ENCODE measurements at places on chromosomes 7 and 10.

DNA sequence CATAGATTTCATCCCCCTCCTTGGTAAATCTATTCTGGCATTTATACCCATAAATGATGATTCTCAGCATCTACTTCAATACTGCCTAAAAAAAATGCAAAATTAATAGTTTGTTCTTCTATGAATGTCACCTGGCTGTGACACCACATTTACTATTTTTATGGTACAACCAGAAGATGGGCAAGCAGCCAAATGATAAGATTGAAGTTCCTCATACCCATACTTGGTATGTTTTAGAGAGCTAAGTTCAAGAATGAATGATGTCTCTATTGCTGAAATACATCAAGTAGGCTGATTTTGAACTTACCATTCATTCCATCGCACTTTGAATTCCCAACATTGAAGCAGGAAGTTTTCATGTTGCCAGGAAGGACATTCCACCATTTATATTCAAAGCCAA is 134.2 kb downstream of the ELAPOR2 start:
- DNase-seq, result no peak
- no peaks in the 10 kb centered on the region for H3K4me1 ChIP-seq
- no peaks in the 10 kb centered on the region for H3K36me3 ChIP-seq
- H3K27me3 ChIP-seq, result no peaks in the 10 kb centered on the region
- H3K4me3 ChIP-seq, result no peak overlapping the region
- no peak overlapping the region for H3K27ac ChIP-seq

DNA sequence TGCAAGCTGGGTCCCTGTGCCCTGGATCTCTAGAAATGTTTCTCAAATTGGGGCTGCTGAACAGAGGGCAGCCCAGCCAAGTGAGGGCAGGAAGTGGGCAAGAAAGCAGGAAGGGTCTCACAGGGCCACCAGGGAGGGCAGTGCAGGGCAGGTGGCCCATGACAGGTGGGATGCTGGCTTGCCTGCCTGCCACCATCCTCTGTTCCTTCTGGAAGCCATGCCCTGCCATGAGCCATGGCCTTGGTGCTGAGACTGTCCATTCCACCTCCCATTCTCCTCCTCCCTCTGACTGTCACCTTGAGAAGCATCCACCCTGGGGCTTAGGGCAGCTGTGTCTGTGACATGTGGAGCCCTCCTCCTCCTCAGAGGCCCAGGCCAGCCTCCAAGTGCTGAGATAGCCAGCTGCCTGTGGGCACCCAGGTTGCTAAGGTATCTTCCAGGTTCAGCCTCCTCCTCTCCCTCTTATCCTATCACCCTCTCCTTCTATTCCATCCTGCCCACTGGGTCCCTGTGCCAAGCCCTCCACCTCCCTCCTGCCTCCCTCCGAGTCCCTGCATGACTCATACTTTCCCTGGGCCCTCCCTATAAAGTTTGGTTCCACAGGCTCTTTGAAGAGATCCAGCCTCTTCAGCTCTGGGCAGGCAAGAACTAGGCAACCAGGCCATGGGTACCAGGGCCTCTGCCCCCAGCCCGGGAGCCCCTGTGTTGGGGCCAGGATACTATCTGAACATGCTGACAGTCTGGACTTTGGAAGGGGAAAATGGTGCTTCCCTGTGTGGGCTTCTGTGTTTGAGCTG is 1.3 kb downstream of the VSIR start:
- peaks cover 50% of the 10 kb centered on the region for H3K4me1 ChIP-seq
- H3K27ac ChIP-seq, result peak overlapping the region; percentile 93
- no peaks in the 10 kb centered on the region for H3K27me3 ChIP-seq
- DNase-seq, result peak; percentile 61
- peak overlapping the region; percentile 80 for H3K4me3 ChIP-seq

DNA sequence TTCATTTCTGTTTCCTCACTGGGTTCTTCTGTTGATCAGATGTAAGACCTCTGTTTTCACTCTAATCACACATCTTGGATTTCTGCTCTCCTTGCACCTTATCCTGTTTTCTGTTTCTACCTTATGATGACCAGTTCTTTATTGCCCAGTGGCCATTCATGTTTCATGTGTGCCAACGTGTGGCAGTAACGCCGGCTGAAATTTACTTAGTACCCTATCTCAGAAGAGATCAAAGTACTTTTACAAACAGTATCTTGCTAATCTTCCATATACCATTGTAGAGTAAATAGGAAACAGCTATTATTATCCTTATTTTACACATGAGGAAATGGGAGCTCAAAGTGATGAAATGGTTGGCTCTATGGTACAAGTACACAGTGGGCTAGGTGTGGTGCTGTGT is 74.0 kb downstream of the GATA3 start:
- no peak overlapping the region for H3K27ac ChIP-seq
- no peak for DNase-seq
- H3K4me3 ChIP-seq, result no peak overlapping the region
- no peaks in the 10 kb centered on the region for H3K27me3 ChIP-seq
- no peaks in the 10 kb centered on the region for H3K36me3 ChIP-seq

DNA sequence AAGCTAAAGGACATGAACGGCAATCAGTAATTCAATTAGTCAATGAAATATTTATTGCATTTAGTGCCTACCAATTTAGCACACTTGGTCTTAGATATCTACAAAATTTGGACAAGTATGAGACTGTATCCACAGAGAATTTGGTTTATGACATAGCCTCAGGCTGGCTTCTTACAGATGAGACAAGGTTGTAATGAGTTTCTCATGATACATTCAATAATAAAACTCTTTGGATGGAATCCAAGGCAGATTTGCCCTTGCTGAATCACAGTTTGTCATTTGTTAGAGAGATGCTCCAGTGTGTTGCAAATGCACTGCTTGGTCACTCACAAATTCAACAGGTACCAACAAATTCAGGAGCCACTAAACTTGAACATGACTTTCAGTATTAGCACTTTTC is 162.5 kb downstream of the GPR37 start:
- no peak for DNase-seq
- H3K36me3 ChIP-seq, result no peaks in the 10 kb centered on the region
- H3K4me1 ChIP-seq, result no peaks in the 10 kb centered on the region
- no peaks in the 10 kb centered on the region for H3K27me3 ChIP-seq
- H3K4me3 ChIP-seq, result no peak overlapping the region

- no peak overlapping the region for H3K4me3 ChIP-seq
- no peak for DNase-seq
- H3K36me3 ChIP-seq, result no peaks in the 10 kb centered on the region
- H3K27ac ChIP-seq, result no peak overlapping the region
- H3K4me1 ChIP-seq, result peaks cover 41% of the 10 kb centered on the region
Observed at GRCh38 chr10:29998142-29998808, 61.1 kb downstream of the JCAD start.

DNA sequence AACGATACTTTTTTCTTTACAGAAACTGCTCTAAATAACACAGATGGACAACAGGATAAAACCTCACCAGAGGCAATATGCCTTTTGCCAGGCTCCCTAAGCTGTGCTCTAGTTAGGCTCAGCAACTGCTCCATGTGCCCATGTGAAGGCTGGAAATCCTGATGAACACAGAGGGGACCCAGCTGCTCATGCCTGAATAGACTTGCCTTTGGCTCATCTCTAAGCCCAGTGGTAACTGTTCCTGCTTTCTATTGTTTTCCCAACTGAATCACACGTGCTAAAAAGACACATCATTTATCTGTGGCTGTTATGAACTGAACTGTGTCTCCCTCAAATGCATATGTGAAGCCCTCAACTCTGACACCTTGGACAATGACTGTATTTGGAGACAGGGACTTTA is 110.4 kb downstream of the RNF216 start:
- H3K27ac ChIP-seq, result peak overlapping the region; percentile 56
- peaks cover 36% of the 10 kb centered on the region for H3K4me1 ChIP-seq
- no peak overlapping the region for H3K4me3 ChIP-seq
- H3K36me3 ChIP-seq, result no peaks in the 10 kb centered on the region
- no peaks in the 10 kb centered on the region for H3K27me3 ChIP-seq

- no peaks in the 10 kb centered on the region for H3K36me3 ChIP-seq
- H3K27me3 ChIP-seq, result no peaks in the 10 kb centered on the region
- H3K27ac ChIP-seq, result no peak overlapping the region
- no peak for DNase-seq
- H3K4me3 ChIP-seq, result no peak overlapping the region
Observed at GRCh38 chr7:137331378-137331777, 12.2 kb downstream of the PTN start.

- H3K27ac ChIP-seq, result no peak overlapping the region
- H3K4me3 ChIP-seq, result no peak overlapping the region
- H3K4me1 ChIP-seq, result no peaks in the 10 kb centered on the region
- H3K36me3 ChIP-seq, result no peaks in the 10 kb centered on the region
Observed at GRCh38 chr10:132106431-132106830, 40.7 kb downstream of the JAKMIP3 start.

- no peak overlapping the region for H3K4me3 ChIP-seq
- no peak for DNase-seq
- H3K27me3 ChIP-seq, result no peaks in the 10 kb centered on the region
- peaks cover 19% of the 10 kb centered on the region for H3K4me1 ChIP-seq
Observed at GRCh38 chr10:90969947-90970673, 49.2 kb upstream of the ANKRD1 start.

GRCh38 chr10:128096486-128097199 is 29.6 kb downstream of the MKI67 start:
- no peak overlapping the region for H3K27ac ChIP-seq
- H3K36me3 ChIP-seq, result no peaks in the 10 kb centered on the region
- H3K4me1 ChIP-seq, result no peaks in the 10 kb centered on the region
- no peaks in the 10 kb centered on the region for H3K27me3 ChIP-seq

DNA sequence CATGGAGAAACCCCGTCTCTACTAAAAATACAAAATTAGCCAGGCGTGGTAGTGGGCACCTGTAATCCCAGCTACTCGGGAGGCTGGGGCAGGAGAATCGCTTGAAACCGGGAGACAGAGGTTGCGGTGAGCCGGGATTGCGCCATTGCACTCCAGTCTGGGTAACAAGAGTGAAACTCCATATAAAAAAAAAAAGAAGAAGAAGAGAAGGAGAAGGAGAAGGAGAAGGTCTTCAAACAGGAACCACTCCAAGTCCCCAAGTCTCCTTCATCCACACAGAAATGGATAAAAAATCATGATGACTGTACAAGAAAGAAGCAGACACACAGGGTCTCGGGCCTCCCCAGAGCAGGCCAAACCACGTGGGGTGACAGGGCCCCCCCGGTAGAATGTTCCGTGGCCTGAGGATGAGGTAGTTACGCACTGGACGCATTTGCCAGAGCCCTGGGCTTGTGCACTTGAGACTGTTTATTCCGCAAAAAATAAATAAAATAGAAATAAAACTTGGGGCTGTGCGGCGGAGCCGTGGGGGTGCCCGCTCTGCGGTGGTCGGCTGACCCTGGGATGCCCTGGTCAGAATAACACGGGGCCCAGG is 15.8 kb downstream of the VENTX start:
- H3K36me3 ChIP-seq, result no peaks in the 10 kb centered on the region
- no peaks in the 10 kb centered on the region for H3K27me3 ChIP-seq
- H3K27ac ChIP-seq, result no peak overlapping the region
- DNase-seq, result no peak

DNA sequence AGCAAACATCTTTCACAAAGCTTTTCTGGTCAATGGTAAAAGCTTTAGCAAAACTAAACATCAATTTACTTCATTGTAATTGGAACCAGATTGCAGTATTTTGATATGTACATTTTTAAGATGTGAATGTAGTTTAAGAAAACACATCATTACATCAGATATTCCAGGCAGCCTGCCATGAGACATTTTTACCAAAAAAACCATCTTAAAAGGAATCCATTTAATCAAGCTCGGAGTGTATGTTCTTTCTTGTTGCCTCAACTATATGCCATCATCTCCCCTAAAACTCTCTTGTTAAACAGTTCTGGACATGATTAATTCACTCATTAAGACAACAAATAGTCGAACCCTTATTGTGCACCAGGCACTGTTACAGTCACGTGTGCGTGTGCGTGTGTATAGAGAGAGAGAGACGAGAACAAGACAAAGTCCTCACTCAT is 97.5 kb downstream of the UBE2H start:
- H3K27ac ChIP-seq, result peak overlapping the region; percentile 62
- peaks cover 80% of the 10 kb centered on the region for H3K4me1 ChIP-seq
- H3K27me3 ChIP-seq, result no peaks in the 10 kb centered on the region
- H3K36me3 ChIP-seq, result no peaks in the 10 kb centered on the region

- no peaks in the 10 kb centered on the region for H3K36me3 ChIP-seq
- H3K4me1 ChIP-seq, result no peaks in the 10 kb centered on the region
- no peak for DNase-seq
- H3K4me3 ChIP-seq, result no peak overlapping the region
- H3K27ac ChIP-seq, result no peak overlapping the region
Observed at GRCh38 chr10:129085811-129086210, 381.2 kb upstream of the MGMT start.

- H3K4me3 ChIP-seq, result no peak overlapping the region
- no peaks in the 10 kb centered on the region for H3K27me3 ChIP-seq
Observed at GRCh38 chr10:62610649-62611229, 193.8 kb upstream of the ADO start.

DNA sequence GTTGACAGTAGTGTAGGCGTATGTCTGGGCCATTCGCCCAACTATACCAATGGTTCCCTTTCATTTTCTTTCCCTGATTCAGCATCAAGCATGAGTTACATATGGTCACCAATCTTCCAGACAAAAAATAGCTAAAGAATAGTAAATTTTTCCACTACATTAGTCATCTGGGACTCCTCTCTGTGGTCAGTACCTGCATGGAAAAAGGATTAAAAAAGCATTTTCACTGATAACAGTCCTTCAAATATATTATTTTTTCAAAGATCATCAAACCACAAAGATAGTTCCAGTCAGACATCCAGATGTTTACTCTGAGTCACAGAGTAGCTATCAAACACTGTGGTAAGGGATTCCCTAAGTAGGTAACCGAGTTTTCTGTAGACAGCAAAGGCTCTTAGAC is 302.6 kb upstream of the SEMA3D start:
- no peaks in the 10 kb centered on the region for H3K4me1 ChIP-seq
- H3K27me3 ChIP-seq, result no peaks in the 10 kb centered on the region
- H3K27ac ChIP-seq, result no peak overlapping the region
- no peak for DNase-seq

DNA sequence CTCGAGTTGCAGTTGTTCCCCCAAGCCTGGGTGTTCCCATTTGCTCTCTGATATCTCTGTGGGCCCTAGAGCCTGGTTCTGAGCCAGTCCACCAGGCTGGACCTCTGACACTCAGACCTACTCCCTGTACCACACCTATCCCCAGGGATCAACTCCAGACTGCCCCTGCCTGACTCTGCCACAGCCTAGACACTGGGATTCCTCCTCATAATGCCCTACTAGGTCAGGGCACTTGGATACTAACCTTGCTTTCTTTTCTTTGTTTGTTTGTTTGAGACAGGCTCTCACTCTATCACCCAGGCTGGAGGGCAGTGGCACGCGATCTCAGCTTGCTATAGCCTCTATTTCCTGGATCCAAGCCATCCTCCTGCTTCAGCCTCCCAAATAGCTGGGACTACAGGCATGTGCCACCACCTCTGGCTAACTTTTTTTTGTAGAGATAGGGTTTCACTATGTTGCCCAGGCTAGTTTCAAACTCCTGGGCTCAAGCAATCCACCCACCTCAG is 30.8 kb upstream of the PDCD4 start:
- H3K27me3 ChIP-seq, result no peaks in the 10 kb centered on the region
- H3K36me3 ChIP-seq, result no peaks in the 10 kb centered on the region
- no peak overlapping the region for H3K27ac ChIP-seq
- H3K4me3 ChIP-seq, result no peak overlapping the region
- DNase-seq, result no peak

- H3K36me3 ChIP-seq, result no peaks in the 10 kb centered on the region
- H3K4me1 ChIP-seq, result peaks cover 21% of the 10 kb centered on the region
- no peaks in the 10 kb centered on the region for H3K27me3 ChIP-seq
- no peak overlapping the region for H3K27ac ChIP-seq
- H3K4me3 ChIP-seq, result no peak overlapping the region
- DNase-seq, result no peak
Observed at GRCh38 chr7:35816514-35816913, 15.7 kb downstream of the SEPTIN7 start.

- H3K4me3 ChIP-seq, result no peak overlapping the region
- no peaks in the 10 kb centered on the region for H3K4me1 ChIP-seq
Observed at GRCh38 chr10:116809483-116810119, 39.7 kb upstream of the ENO4 start.

- H3K27ac ChIP-seq, result no peak overlapping the region
- H3K4me1 ChIP-seq, result no peaks in the 10 kb centered on the region
- no peak for DNase-seq
- H3K27me3 ChIP-seq, result no peaks in the 10 kb centered on the region
Observed at GRCh38 chr10:63910806-63911205, 389.6 kb downstream of the REEP3 start.

All from thoracic aorta (tissue), 2 donors.